ENCODE measurements at places on chromosomes 7 and 10.
A peak's percentile ranks its signal among the peaks of the same experiment; 100 is the strongest.

DNA sequence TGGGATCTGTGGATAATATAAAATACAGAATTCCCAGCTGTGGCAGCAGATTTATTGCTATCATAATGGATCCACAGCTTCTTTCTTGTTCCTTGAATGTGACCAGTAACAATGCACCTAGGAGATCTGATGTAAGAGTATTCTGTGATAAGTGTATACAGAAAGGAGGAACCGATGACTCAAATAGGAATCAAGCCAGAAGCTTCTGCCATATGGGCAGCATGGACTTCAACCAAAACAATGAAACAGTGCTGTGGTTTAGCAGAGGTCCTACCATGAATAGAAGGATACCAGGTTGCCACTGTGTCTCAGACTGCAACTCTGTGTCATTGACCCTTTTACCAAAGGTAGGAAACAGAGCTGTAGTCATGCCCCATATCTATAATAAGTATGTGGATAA is 81.8 kb downstream of the PTPRZ1 start:
- DNase-seq = no peak

DNA sequence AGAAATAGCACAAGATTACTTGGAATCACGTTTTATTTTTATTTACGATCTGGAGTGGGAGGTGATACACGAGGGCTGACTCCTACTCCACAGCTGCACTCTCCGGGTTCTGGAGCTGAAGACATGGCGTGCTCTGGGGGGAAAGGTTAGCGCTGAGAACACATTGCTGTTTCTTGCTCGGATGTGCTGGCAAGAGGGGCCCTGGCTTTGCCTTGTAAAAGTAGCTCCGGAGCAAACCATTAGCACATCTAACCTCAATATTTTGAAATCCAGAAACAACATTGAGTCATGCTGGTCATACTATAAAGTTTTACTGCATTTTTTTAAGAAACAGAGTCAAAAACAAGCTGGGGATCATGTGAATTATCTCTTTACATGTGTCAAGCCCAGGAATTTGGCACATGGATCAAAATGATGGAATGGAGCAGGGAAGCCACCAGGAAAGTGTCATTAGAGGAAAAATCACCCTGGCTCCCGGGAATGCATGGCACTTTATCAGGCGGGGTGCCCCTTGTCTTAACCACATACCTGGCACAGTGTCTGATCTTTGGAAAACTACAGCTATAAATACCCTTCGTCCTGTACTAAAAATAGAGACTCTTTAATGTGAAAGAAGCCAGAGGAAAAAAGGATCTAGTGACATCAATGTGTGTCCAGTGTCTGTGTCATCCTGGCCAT is 31.6 kb upstream of the LYZL1 start:
- DNase-seq = no peak

DNA sequence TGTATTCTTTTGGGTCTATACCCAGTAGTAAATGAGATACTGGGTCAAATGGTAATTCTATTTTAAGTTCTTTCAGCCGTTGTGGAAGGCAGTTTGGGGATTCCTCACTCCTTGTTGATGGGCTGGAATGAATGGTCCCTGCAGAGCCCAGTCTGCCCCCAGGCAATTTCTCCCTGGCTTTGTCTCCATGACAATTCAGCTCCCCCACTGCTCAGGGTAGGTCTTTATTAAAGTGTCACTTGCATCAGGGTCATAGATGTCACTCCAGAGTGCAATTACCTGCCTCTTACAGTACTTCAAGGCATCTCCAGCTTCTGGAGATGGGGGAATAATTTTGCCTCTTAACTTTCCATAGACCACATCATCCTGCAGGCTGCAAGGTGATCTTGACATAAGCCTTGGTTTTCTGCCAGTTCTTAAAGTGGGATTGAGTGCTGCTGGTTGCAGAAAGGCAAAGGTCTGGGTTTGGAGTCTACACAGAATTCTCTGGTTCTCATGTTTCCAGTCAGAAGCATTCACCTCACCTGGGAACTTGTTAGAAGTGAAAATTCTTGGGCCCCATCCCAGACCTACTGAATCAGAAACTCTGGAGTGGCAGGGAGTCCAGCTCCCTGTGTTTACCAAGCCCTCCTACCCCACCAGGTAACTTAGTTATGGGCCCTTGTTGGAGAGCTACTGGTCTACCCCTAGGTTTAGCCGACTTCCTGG is 442.4 kb downstream of the GALNT17 start:
- DNase-seq = no peak

DNA sequence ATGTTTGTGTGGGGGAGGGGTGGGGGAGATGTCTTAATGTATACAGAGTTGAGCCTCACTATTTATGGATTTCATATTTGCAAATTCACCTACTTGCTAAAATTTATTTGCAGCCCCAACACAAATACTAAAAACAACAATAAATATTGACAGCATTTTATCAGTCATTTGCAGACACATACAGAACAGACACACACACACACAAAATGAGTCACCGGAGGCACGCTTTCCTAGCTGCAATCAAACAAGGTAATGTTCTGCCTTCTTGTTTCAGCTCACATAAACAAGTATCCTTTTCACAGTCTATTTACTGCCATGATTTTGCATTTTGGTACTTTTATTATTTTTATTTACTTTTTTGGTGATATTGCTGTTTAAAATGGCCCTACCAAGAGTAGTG is 88.5 kb downstream of the IPMK start:
- no peak for DNase-seq

- DNase-seq = no peak
Measured at GRCh38 chr10:86708068-86708782, 39.9 kb downstream of the LDB3 start.

DNA sequence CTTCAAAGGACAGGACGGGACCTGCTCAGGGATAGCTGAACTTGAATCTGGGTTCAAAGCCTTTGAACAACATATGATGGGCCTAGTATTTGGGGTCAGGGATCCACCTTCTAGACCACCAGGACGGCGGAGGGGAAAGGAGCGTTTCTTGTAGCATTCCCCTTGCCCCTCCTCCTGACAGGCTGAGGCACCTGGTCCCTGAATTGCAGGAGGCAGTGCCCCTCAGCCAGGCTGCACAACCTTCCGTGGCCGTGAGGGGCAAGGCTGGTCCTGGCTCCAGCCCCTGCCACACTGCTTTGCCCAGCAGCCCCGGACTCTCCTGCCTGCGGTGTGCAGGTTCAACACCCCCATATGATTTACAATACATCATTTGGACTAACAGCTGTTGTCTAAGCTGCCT is 58.1 kb downstream of the INSIG1 start:
- no peak for DNase-seq

GRCh38 chr10:131570716-131571307 is 259.3 kb upstream of the TCERG1L start:
- no peak for DNase-seq

GRCh38 chr10:103534621-103535498 is 41.4 kb downstream of the NEURL1 start:
- DNase-seq = no peak

DNA sequence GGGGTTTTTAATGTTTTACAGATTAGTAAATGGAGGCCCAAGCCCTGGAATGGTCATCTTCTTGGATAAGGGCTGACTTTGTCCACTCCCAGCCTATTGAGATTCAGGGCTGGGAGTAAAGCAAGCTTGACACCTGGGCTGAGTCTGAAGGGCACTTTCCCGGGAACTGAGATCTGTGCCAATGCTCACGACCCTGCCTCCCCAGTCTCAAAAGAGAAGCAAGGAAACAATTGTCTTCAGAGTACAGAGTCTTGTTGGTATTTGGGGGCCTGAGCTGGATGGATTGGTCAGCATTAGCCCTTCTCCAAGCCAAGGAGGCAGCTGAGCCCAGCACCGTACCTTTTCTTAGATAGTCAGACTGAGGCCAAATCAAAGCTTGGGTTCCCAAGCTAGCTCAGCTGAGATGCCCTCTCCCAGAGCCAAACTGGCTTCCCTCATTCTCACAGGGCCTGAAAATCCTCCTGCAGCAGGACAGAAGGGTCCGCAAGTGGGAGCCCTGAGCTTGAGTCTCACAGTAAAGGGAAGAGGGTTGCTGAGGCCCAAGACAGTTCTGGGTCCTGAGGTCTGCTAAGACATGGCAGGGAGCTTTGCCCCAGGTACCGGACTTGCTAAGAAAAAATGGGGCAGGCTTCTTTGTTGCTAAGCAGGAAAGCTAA is 3.7 kb downstream of the DDIT4 start:
- DNase-seq = peak; percentile 13

DNA sequence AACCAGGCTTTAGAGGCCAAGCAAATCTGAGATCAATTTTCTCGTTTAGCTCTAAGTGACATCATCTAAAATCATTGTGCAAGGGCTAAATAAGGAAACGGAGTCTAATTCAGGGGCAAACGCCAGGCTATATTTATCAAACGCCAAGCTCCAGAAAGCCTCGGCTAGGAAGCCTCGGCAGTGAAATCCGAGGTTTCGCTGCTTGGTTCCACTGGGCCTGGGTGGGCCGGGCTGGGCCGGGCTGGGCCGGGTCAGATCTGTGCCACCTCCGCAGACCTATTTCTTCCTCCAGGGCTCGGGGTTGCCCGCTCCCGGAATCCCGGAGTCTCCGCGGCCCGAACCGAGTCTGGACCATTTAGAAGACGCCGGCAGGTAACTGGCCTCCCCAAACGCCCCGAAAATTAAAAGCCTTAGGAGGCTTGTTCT is 459 bp upstream of the FEZF1 start:
- DNase-seq = no peak

DNA sequence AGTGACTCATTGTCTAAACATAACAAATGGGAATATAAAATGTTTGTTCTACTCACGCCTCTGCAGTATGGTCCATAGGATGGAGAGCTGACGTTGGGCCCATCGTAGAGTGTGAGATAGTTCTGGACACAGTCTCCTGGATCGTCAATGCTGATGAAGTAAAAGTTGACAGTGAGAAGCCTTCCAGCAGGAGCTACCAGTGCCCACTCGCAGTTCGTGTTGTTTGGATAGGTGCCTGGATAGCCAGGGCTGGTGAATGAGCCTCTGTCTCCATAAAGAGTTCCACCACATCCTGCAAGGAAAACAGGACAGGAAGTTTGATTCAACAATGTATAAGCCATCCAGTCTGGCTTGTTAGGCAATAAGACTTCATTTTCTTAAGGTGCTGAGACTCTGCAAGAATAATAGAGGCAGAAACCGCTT is 79.6 kb downstream of the OR13A1 start:
- DNase-seq = no peak

DNA sequence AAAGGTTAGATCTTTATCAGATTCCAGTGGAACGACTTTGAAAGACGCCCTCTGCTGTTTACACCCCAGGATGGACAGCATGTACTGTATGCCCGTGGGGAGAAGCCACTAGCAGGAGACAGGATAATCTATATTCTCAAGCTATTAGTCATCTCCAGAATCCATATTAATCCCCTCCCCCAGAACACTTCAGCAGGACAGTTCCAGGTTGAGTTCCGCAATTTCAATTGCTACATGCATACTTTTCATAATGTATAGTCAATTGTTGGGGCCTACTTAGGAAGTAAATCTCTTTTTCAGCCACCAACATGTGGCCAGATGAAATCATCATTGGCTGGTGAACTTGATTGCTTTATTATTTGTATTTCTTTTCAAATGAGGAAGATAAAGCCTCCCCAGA is 313.1 kb upstream of the SMIM30 start:
- DNase-seq = no peak

- DNase-seq = no peak
Measured at GRCh38 chr7:49781996-49782395, 8.6 kb downstream of the VWC2 start.

- no peak for DNase-seq
Measured at GRCh38 chr10:71774916-71775702, 1.8 kb upstream of the VSIR start.

DNA sequence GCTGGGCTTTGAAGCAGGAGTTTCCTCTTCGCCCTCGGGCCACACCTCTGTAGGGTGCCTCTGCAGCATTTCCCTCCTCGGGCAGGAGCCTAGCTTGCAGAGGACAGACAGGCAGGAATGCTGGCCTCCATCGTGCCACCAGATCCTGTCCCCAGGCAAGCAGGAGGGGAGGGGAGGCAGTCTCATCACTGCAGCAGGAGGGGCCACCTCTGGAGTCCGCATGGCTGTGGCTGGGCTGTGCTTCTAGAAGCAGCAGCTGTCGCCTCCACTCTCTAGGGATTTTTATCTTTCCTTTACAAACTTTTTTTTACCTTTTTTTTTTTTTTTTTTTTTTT is 181.4 kb downstream of the CUX1 start:
- DNase-seq = no peak

- no peak for DNase-seq
Measured at GRCh38 chr10:50511492-50512213, 112.1 kb downstream of the SGMS1 start.

DNA sequence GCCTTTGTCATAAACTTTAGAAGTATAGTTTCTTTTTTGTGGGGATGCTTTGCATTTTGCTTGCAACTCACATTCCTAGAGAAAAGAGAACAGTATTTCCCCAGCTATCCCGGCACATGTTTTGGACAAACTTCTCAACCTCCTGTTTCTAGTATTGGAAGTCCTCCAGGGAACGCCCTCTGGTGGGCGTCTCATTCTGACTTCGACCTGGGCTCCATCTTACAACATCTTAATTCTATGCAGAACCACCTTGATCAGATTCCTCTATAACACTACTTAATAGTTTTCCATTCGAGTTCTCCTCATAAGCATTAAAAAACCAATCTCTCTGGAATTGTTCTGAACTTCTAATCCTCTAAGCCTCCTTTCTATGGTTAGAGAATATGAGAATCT is 139.5 kb upstream of the FZD8 start:
- DNase-seq = no peak

DNA sequence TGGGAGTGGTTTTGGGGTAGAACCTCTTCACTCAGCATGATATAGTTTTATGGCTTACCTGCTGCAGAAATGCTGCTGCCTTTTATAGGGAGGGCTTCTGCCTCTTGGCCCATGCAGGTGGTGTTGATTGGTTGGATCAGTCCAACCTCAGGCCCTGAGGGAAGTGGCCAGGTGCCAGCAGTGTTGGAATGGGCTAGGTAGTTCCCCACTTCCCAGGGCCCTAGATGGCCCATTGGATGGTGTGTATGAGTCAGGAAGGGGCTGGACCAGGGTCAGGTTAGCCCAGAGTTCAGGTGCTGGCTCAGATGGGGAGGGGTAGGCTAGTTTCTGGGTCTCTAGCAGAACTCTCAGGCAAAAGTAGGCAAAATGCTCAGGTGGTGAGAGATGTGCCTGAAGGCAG is 455.5 kb downstream of the CCSER2 start:
- no peak for DNase-seq

GRCh38 chr7:47516985-47517600 is 64.8 kb downstream of the TNS3 start:
- DNase-seq = no peak

- no peak for DNase-seq
Measured at GRCh38 chr10:22618078-22618785, 96.1 kb downstream of the PIP4K2A start.

- no peak for DNase-seq
Measured at GRCh38 chr10:34808801-34809745, 6.0 kb downstream of the PARD3 start.

Measured in activated naive CD4-positive, alpha-beta T cell treated with anti-CD3 and anti-CD28 coated beads, Interleukin-2, amount 50 U/mL, for 72 hours (primary cell).